EL (cell line): ENCODE measurements at places on chromosomes 3 and 15.

DNA sequence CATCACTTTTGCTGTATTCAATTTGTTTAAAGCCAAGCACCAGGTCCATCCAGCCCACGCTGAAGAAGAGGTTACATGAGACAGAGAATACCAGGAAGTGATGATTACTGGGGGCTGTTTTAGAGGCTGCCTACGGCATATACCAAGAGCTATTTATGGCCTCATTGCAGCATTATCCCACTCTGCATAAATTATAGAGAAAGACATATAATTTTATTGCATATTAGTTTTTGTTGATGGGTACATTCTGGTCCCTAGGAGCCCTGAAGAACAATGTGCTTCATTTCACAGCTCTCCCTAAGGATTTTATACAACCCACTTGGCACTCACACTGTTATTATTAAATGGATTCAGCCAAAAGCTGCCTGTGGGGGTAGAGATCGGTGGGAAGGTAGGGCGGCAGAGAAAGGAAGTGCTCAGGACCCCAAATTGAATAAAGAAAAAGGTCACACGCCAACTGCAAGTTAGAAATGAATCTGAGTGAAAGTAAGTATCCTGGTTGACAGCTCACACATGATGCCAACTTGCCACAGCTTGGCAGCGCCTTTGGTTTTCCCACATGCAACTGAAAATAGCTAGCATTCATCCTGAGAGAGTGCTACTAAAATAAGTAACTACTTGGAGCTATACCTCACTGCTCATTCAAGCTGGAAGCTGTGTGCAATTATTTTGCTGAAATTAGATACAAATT lies 73.7 kb downstream of the CCNL1 start:
- no peak for DNase-seq

DNA sequence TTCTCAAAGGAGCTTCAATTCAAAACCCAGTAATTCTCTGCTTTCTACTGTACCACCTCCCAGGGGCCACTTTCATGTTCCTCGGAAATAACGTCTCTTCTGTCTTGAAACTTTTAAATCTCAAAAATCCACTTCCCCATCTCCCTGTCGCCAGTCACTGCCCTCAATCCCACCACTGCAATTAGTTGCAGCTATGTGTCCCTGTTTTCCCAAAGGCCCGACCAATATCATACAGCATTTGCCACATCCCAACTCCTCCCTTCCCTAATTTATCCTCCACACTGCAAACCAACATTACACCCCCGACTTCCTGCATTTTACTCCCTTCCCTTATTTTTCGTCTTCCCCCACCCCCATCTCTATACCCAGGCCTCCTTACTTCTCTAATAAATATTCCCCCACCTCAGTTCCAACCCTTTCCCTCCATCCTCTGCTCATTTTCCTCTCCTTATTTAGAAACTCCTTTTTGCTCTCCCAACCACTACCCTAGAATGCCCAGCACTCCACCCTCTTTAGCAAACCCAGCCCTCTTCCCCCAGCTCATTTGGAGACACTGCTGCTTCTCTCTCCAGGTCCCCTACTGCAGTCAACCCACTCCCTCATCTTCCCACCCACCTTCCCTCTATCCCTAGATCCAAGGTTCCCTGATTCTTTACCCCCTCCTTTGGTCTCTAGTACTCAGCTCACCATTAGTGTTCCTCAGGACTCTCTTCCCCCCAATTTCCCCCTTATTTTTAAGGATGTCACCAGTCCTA lies 1.1 kb downstream of the NPTN start:
- DNase-seq: peak; percentile 61

DNA sequence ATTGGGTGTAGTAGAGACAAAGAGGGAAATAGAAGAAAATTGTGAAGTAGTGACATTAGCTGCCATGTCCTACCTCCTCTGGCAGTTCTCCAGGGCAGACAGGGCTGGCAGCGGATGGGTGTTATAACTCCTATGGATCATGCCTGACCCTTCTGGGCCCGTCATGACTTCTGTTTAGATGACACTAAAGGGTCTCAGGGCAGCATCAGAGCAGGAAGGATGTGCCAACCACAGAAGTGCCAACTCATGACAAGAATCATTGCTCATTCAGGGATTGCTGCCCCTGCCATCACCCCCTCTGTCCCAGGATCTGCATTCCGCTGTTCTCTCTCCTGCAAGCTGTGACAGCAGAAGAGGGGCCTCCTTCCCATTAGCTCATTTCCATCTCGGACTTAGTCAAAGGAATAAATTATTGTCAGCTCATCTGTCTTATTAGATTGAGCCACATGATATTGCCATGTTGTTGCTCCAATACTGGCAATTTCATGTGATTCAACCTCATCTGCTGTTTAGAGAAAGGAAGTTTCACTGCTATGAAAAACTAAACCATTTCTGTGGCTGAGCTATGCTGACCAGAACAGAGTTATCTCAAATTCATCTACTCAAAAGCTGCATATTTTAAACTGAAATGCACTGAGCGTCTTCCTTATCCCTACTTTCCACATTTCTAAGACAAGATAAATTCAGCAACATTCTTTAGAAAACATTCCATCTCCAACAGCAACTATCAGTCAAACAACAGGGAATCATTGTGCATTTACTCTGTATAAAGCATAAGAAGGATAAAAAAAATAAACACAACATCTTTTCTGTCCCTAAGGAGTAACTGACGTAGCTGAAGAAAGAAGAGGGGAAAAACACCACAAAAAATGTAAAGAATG lies 271.6 kb downstream of the FHIT start:
- no peak for DNase-seq

- DNase-seq: no peak
Observed at GRCh38 chr15:33191591-33191990, 2.9 kb downstream of the FMN1 start.

- no peak for DNase-seq
Observed at GRCh38 chr3:135191708-135192107, 396.6 kb downstream of the EPHB1 start.

GRCh38 chr3:100047455-100048141 lies 66.7 kb downstream of the FILIP1L start:
- DNase-seq: peak; percentile 95

DNA sequence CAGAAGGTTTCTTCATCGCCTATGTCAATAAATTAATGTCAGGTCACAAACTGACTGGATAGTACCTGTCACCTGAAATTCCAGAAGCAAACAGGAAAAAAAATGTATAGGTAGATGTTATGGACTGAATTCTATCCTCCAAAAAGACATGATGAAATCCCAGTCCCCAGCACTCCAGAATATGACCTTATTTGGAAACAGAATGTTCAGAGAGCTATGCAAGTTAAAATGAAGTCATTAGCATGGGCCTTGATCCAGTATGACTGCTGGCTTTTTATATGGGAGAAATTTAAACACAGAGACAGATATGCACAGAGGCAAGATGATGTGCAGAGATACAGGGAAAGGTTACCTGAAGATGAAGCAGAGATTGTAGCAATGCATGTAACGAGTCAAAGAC lies 953.4 kb downstream of the ZPLD1 start:
- peak; percentile 20 for DNase-seq

DNA sequence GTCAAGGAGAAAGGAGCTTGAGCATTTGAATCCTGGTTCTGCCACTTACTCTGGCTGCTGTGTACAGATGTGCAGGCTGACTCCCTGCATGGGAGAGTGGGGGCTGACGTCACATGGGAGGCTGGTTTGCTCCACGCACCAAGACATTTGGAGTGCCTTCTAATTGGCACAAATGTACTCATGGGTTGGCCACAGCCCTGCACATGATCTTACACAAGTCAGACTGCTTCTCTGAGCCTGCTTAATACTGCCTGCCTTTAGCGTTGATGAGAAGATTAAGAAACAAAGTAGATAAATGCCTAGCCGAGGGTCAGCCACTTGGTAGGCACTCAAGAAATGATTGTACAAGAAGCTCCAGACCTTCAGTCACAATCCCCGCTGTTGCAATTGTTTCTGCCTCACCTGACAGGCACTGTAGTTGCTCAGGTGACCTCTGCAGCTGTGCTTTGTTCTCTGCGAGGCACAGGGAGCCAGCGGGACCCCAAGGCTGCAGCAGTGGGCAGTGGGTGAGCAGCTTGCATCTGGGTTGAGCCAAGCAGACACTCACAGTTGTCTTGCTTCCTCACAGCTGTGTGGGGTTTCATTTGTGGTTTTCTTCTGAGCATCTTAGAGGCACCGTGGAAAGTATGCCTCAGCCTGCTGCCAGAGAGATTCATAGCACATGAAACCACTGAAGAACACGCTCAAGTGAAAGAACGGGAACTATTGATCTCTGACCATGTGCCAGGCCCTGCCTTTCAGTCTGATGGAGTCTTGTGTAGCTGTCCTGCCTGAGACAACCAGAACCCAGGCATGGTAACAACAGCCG lies 33.1 kb downstream of the GRK7 start:
- no peak for DNase-seq

GRCh38 chr15:90033006-90033405 lies 31.9 kb downstream of the ZNF710 start:
- DNase-seq: no peak

DNA sequence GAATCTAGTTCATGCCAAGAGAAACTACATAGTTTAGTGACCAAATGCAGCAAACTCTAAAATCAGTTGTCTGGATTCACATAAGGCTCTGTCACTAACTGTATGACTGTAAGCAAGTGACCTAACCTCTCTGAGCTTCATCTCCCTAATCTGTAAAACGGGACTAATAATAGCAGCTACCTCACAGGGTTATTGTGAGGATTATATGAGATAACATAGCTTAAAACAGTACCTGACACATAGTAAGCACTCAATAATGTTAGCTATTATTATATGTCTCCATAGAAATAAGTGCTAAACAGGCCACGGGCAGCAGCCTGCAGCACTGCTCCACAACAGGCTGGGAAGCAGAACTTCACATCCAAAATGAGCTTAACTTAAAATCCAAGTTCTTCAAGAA lies 30.2 kb downstream of the NPTN start:
- no peak for DNase-seq

GRCh38 chr3:3893590-3893989 lies 94.4 kb downstream of the LRRN1 start:
- DNase-seq: no peak

GRCh38 chr3:58013973-58014649 lies 5.9 kb downstream of the FLNB start:
- peak; percentile 98 for DNase-seq
